Bronchus fibroblast of lung (primary cell): ENCODE measurements at places on chromosomes 3 and 15. TPM values are rescaled to one million over a fixed set of nuclear protein-coding genes. Genes with fewer than 3 reads are reported as not detected.

The COL6A5 gene
- not detected in 2 replicates for total RNA-seq

The FGF12 gene
- total RNA-seq: 0.15 TPM in 1 of 2 replicates, not detected in the other

The TF gene
- not detected in 2 replicates for total RNA-seq

The TMED3 gene
- total RNA-seq: 126 and 128 TPM in 2 replicates

The CYP8B1 gene
- not detected in 2 replicates for total RNA-seq

The CTXN2 gene
- total RNA-seq: not detected in 2 replicates
